ENCODE measurements at places on chromosomes 5 and 9.
A peak's percentile ranks its signal among the peaks of the same experiment; 100 is the strongest.

DNA sequence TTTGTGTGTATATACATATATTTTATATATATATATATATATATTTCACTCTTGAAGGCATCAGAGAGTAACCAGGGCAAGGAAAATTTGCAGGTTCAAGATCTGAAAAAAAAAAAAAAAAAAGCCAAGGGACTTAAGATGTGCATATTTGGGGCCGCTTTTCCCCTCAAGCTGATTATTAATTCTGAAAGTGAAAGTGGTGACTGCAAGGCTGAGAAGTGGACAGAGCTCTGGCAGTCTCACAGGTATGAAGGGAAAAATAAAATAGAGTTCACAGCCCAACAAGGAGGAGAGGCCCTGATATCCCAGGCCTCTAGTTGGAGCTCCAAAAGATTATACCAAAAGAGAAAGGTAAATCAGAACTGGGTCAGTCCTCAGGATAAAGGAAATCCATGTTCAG, 234.4 kb upstream of the GAS1 start:
- DNase-seq, result no peak

GRCh38 chr5:76443066-76443800, 40.1 kb downstream of the IQGAP2 start:
- DNase-seq, result no peak

GRCh38 chr5:116652903-116653302, 78.3 kb upstream of the SEMA6A start:
- DNase-seq, result peak; percentile 28

DNA sequence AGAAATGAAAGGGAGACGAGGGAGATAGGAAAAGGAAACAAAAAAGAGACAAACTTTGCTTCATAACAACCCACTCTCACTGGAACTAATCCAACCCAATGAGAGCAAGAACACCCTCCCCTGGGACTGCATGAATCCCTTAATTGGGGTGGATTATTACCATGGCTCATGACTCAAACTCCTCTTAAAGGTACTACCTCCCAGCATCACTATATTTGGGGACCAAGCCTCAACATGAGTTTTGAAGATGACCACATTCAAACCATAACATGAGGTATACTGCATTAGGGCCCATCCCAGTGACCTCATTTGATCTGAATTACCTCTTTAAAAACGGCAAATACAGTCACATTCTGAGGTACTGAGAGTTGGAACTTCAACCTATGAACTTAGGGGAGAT, 8.0 kb downstream of the MTAP start:
- DNase-seq, result no peak

GRCh38 chr5:69084195-69084594, 9.6 kb upstream of the SLC30A5 start:
- no peak for DNase-seq

- DNase-seq, result no peak
Observed at GRCh38 chr5:75235711-75236110, 967 bp downstream of the ANKRD31 start.

DNA sequence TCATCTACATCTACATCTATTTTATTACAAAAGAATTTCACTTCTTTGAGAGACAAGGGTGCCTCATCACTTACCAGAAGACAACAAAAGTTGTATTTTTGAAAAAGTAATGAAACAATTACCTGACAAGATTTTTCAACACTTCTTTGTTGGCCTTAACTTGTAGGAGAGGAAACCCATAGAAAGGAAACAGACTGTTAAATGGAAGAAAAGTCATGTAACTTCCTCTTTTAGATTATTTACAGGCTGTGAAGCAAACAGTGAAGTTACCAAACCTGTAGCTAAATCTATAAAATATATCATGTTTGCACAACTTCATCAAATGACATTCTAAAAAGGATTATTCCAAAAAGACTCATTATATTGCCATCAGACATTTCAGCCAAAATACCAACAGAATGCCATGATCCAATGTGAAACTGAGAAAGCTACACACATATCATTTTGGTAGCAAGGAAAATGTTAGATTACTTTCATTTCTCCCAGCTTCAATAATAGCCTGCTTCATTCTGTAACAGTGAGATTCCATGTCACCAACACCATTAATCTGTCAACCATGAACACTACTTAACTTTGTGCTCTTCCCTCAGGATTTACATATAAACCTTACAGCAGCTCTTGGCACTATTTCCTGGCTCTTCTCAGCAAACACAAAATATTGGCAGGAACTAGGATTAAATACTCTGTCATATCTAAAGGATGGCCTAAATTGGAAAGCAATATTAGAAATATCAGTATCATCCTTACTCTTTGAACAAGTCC, 122.5 kb downstream of the MCTP1 start:
- DNase-seq, result no peak

- DNase-seq, result peak; percentile 65
Observed at GRCh38 chr5:39376293-39376714, 12.0 kb upstream of the C9 start.

DNA sequence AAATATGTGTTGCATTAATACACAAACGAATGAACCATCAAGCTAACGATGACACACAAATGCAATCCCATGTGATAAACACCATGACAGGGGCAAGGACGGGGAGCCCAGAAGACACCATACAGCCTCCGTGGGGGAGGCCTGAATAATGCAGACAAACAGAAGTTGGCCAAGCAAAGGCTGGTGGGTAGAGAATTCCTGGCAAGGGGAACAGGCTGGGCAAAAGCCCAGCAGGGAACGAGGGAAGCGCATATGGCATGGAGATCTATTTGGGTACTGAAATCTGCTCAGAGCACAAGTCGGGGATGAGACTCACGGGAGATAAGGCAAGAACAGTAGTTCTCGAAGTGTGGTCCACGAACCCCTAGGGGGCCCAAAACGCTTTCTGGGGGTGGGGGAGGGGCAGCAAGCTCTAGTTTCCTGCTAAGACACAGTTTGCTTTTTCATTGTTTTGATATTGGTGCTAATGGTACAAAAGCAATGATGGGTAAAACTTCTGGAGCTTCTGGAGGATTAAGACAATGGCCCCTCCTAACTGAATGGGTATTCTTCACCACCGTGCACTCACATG, 42.9 kb upstream of the FBXW11 start:
- DNase-seq, result no peak

GRCh38 chr9:83327323-83327722, 210.9 kb downstream of the FRMD3 start:
- DNase-seq, result no peak

- DNase-seq, result no peak
Observed at GRCh38 chr5:139565411-139566305, 4.5 kb downstream of the UBE2D2 start.

- DNase-seq, result no peak
Observed at GRCh38 chr9:35728041-35728971, 3.7 kb downstream of the TLN1 start.
